ENCODE measurements at places on chromosomes 16 and 17.
A peak's percentile ranks its signal among the peaks of the same experiment; 100 is the strongest.

DNA sequence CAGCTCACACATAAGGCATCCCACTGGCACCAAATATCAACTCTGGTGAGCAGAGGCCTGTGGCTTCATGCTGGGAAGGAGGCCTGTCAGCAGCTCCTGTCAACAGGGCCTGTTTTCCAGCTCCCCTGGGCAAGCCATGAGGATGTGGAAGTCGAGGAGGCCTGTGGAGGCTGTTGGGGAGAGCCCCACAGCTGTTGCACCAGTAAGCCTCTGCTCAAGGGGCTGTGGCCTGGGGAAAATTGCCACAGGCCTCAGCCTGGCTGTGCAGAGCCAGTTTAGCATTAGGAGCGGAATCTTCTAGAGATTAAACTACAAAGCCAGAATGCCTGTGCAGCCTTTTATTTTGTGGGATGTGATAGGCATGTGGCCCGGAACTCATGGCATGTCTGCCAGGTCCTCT is 202.1 kb downstream of the SPECC1 start:
- DNase-seq = no peak

GRCh38 chr16:31242206-31242605 is 17.6 kb upstream of the ITGAM start:
- DNase-seq = no peak

DNA sequence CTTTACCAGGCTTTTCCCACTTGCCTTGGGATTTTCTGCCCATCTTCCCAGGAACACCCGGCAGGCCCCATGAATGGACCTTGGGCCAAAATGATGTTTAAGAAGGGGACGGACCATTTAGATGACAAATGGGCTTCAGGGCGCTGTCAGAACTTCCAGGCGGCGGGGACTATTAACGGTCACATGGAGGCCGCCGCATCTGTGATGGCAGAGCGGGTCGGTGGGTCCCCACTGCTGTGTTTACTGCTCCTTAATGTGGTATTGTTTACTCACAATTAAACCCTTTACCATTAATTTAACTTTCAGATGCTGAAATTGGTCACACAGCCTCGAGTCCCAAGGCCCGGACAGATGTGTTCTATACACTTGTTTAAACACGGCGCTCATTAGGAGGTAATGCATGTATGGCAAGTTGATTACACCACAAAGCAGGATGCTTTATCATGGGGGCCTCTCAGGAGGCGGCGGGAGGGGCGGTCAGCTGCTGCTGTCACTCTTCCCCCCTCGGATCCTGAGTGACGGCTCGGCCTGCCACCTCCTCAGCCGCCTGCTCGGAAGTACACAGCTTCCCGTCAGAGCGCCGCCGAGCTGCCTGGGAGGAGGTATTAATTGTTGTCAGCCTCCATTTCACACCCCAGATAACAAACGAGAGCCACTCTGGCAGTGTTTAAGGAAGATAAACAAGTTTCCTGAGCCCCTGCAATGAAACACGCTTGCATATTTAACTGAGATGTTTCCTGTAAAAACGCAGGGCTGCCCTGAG is 83.9 kb upstream of the IRX3 start:
- no peak for DNase-seq

DNA sequence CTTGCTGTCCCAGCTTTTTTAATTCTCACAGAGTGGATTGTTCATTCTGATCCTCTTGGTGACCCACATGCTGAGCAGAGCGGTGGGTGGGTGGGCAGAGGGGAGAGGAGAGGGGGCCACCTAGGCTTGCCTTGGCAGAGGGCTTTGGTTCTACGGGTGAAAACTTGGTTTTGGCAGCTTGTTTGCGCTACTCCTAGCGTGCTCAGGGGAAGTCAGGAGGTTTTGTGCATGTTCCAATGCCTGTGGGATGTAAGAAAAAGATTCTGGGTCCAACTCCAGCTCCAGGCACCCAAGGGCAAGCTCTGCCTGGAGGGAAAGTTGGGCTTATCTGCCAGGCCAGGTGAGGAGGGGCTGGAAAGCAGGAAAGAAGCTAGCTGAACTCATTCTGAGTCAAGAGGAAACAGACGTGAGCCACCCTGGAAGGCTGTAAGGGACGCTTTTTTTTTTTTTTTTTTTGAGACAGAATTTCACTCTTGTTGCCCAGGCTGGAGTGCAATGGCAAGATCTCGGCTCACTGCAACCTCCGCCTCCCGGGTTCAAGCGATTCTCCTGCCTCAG is 169.1 kb downstream of the WSCD1 start:
- DNase-seq = no peak

GRCh38 chr17:6654841-6655731 is 3.5 kb downstream of the C17orf100 start:
- DNase-seq = no peak

- no peak for DNase-seq
Observed at GRCh38 chr16:74617206-74617788, 10.4 kb upstream of the GLG1 start.

GRCh38 chr17:44402564-44403172 is 13.2 kb upstream of the ITGA2B start:
- no peak for DNase-seq

- no peak for DNase-seq
Observed at GRCh38 chr17:39026980-39027451, 59.8 kb upstream of the FBXO47 start.

DNA sequence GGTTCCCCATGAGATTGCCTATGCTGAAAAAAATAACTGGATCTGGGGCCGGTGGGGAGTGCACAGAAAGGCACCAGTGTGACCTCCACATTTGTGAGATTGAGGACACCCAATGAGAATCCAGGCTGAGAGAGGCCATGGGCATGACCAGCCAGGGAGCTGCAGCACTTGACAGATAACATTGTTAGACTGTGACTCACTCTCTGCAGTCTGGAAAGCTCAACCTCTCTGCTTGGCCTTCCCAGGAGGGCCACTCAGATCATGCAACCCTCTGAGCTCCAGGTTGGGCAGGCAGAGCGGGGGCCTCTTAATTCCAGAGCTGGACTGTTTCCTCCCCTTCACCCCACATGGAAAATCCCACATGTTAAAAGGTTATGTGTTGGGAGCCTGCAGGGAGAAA is 30.1 kb downstream of the FZD2 start:
- DNase-seq = peak; percentile 62

DNA sequence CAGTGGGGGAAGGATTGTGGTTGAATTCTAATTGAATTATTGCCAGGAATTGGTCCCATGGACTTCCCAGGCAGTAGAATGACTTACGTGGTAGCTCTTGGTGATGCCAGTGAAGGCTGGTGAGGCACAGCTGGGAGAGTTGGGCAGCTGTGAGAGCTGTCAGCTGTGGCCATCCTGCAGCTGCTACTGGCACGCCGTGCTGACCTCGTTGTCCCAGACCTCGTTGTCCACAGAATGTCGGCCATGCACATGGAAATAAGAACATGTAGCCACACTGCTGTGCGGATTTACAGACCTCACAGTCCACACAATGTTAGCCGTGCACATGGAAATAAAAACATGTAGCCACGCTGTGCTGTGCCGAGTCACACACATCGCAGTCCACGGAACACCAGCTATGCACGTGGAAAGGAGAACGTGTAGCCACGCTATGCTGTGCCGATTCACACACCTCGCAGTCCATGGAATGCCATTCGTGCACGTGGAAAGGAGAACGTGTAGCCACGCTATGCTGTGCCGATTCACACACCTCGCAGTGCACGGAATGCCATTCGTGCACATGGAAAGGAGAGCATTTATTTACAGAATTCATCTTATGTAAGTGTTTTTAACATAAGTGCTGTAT is 59.2 kb downstream of the BANP start:
- no peak for DNase-seq

DNA sequence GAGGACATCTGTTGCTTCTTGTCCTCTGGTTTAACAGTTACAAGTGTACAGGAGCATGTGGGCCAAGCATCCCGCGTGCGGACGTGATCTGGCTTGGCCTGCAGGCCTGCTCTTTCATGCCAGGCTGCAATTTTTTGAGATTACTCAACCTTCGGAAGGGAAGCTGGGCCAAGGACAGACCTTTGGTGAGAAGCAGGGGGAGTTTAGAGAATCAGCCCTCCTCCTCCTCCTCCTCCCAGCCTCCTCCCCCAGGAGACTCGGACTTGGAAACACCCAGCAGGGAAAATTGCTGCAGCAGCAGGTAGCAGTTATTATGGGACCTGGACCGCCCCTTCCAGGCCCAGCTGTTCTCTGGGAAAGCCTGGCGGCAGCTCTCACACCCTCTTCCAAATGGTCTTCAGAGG is 5.1 kb upstream of the KLHL36 start:
- no peak for DNase-seq

DNA sequence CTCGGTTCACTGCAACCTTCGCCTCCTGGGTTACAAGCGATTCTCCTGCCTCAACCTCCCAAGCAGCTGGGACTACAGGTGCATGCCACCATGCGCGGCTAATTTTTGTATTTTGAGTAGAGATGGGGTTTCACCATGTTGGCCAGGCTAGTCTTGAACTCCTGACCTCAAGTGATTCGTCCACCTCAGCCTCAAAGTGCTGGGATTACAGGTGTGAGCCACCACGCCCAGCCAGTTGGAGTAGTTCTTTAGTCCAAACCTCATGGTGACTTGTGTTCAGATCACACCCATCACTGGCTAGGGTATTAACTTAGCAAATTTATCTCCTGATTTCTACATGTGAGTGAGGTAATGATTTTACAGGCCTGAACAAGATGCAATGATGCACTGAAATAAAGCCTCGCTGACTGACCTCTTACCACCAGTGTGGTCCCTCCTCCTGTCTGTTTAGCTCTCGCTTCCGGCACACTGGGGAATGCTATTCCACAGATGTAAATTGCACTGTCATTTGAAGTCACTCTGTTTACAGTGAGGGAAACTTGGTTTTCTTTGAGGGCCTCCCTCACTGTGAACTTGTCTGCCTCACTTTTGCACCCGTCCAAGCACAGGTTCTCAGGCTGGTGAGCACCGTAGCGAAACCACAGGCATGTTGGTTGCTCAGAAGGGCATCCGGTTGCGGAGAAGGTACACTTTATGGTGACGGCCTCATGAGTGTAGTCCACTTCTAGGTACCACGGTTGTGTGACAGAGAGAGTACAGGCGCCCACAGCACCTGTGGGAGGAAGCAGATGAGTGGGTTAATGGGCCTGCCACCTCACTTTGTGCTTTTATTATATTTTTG is 5.5 kb downstream of the IGSF6 start:
- no peak for DNase-seq

GRCh38 chr17:70989280-70989679 is 819.9 kb downstream of the KCNJ2 start:
- no peak for DNase-seq

DNA sequence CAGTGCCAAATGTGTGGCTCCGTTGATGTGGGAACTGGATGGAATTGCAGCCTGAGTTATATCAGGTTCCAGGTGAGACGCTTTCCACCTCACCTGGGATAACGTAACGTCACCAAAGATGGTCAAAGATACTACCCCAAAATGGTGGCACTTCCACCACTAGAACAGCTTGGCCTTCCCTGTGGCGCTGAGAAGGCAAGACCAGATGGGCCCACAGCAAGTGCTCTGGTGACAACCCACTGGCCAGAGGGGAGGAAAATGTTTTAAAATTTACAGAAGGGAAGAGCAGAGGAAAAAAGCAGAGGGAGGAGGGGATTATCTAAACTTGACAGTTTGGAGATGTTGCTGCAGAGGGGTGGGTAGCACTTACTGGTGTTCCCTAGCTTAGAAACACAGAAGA is 7.5 kb upstream of the ITGA2B start:
- no peak for DNase-seq

- peak; percentile 43 for DNase-seq
Observed at GRCh38 chr17:60641810-60642220, 35.8 kb upstream of the BCAS3 start.

DNA sequence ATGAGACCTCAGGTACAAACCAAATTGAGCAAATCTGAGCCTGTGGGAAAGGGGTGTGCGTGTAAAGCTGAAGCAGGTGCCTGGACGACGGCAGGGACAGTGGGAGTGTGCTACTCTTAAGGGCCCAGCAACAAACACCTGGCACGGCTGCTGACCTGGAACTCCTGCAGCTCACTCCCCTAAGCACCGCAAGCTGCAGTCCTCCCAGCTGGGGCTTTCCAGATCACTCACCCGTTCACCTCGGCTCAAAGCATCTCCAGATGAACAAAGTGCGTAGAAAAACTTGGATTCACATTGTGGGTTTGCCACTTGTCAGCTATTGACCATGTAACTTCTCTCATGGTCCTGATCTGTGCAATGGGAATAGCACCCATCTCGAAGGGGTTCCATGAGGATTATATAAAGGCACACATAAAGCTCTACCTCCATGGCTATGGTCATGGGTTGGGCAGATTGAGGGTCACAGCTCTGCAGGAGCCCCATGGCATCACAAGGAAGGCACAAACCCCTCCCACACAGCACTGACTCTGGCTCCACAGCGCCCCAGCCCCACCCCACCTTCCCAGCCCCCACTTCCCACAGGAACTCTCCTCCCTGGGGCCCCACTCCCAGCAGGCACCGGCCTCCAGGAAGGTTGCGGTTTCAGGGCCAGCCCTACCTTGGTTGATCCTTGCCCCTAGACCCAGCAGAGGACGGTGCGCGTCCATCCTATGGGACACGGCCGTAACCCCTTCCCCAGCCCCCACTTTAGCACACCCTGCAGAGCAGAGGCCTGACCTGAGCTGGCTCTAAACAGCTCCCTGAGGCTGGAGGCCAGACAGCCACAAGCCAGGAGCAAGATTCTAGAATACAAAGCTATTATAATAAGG is 21.9 kb downstream of the ST3GAL2 start:
- no peak for DNase-seq

DNA sequence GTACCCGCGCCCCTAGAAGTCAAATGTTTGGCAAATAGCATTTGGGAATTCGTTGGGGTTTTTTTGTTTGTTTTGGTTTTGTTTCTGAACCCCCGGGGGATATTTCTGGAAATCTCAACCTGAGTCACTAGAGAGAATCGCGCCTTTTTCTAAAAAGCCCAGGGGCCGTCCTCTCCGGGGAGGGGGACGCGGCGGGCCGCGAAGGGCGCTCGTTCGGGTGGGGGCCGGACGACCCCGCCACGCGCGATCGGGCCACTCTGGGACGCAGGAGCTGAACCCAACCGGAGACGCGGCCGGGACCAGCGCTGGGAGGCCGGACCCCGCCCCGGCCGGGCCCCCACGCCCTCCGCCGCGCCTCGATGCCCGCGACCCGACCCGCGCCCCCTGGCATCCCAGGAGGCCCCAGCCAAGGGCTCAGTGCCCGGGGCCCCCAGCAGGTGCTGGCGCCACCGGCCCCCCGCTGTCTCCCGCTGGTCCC is 302 bp downstream of the LITAF start:
- no peak for DNase-seq

- DNase-seq = no peak
Observed at GRCh38 chr17:83008186-83008510, 71.3 kb upstream of the METRNL start.

GRCh38 chr17:62787366-62787765 is 20.7 kb downstream of the MARCHF10 start:
- peak; percentile 35 for DNase-seq

DNA sequence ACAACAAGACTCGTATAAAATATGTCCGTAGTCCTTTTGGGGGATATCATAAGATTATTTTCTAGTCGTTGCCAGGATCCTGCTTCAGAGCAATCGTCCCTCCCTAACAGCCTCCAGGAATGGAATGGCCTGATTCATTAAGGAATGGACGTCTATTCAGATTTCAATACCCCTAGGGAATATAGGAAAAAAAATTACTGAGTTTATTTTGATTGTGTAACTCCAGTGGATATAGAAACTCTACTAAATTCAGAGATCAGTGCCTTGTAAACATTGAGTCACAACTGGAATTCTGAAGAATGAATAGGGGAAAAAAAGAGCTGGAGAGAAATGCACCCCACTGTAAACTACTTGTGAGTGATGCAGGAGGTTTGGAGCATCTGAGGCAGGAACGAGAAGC is 1171.5 kb upstream of the GOT2 start:
- DNase-seq = peak; percentile 67

- DNase-seq = no peak
Observed at GRCh38 chr17:73390851-73391250, 79.0 kb upstream of the CDC42EP4 start.

- DNase-seq = no peak
Observed at GRCh38 chr17:27958708-27959381, 65.7 kb upstream of the LYRM9 start.
